ENCODE measurements at places on chromosomes 11 and 22.

DNA sequence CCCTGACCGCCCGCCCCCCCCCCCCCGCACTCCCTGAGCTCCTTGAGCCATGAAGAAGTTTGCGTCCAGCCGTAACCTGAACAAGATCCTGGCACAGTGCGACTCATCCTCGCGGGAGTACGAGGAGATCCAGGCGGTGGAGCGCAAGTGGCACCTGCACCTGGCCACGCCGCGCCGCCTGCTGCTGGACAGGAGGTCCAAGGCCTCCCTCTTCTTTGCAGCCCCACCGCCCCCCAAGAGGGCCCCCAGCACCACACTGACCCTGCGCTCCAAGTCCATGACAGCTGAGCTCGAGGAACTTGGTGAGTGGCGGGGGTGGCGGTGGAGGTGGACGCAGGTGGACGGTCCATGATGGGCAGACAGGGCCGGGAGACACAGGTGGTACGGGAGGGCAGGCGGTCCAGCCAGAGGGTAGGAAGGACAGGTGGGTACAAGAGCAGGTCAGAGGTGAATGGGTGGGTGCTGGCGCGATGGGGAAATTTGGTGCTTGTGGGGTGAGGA is 32.1 kb upstream of the ACR start:
- no peak for DNase-seq

DNA sequence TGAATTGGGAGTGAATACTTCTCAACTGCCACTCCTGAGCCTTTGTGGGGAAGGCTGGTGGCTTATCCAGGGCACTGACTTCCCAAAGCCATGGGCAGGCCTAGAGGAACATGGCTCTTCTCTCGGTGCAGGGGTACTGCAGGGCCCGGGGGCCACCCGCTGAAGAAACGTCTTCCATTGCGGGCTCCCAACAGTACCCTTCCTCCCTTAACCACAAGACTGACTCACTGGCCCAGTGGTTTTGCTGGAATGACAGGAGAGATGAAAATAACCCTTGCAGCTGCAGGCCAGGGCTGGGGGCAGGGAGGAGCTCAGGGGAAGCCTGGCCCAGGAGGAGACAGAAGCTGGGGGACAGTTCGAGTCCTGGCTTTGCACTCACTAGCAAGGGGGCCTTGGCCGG is 13.5 kb downstream of the TXN2 start:
- no peak for DNase-seq

GRCh38 chr11:69649576-69649900 is 8.6 kb downstream of the CCND1 start:
- DNase-seq, result no peak

GRCh38 chr11:5626196-5626595 is 1.4 kb downstream of the TRIM34 start:
- DNase-seq, result no peak

- DNase-seq, result no peak
These were observed 39.8 kb downstream of the GAB2 start for GRCh38 chr11:78377625-78378418.
